AG09309 (cell line): ENCODE measurements at places on chromosomes 6 and 20.

DNA sequence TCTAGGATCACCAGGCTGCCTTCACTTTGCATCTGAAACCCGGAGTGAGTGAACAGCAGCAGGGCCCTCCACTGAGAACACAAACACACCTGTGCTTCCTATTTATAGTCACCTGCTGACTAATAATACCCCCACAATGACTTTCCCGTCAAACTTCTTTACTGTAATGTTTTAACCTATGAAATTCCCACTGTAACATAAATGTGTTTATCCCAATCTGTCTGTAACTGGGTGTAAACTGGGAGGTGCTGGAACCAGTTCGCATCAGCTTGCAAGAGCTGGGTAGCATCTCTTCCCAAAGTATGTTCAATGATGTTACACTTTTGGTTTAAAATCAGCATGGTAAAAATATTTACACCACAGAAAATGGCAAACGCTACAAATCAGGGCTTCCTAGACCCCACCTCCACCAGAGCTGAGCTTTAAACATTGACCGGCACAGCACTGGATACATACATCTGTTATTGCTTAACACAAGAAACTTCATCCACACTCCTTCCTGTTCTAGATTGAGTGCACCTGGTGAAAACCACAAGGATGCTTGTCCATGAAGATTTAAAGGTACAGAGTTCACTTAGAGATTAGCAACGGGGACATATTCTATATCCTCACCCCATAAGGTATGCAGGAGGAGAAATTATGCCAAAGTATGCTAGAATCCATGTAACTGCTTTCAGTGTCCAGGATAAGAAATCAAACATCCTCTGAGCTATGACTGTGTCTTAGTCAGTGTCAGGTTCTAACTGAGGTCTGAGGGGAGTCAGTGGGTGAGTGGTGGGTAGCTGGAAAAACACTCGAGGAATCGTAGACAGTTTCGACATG is 79.0 kb downstream of the ALDH8A1 start:
- DNase-seq: no peak

DNA sequence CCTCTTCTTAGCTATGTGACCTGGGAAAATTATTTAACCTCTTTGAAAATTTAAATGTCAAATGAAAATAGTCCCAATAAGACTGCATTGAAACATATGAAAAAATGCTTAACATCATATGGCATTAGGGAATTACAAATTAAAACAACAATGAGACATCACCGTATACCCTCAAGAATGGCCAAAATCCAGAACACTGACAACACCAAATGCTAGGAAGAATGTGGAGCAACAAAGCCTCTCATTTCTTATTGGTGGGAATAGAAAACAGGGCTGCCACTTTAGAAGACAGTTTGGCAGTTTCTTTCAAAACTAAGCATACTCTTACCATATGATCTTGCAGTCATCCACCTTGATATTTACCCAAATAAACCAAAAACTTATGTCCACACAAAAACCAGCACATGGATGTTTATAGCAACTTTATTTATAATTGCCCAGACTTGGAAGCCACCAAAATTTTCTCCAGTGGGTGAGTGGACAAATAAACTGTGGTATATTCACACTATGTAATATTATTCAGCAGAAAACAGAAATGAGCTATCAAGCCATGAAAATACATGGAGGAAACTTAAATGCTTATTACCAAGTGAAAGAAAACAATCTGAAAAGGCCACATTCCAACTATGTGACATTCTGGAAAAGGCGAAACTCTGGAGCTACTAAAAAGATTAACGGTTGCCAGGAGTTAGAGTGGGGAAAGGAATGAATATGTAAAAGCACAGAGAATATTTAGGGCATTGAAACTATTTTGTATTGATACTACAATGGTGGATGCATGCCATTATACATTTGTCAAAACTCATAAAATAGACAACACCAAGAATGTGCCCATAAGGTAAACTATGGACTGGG is 459.9 kb downstream of the GRIK2 start:
- no peak for DNase-seq

GRCh38 chr20:62653951-62654685 is 11.8 kb downstream of the SLCO4A1 start:
- no peak for DNase-seq

GRCh38 chr6:157761331-157761921 is 61.6 kb upstream of the SNX9 start:
- DNase-seq: no peak

- DNase-seq: no peak
Observed at GRCh38 chr20:39909447-39909846, 779.6 kb downstream of the MAFB start.

- DNase-seq: no peak
Observed at GRCh38 chr6:170459451-170459850, 93.7 kb downstream of the PSMB1 start.

DNA sequence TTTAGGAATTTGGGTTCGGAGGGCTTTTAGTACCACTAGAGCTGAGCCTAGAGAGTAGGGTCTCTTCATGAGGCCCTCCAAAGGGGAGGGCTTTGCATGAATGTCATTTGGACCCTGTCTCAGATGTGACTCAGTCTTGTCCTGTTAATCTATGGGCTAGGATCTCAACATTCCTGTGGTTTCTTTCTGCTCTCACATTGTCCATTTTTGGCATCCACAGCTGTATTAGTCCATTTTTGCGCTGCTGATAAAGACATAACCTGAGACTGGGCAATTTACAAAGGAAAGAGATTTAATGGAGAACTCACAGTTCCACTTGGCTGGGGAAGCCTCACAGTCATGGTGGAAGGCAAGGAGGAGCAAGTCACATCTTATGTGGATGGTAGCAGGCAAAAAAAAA is 61.0 kb downstream of the CRYBG1 start:
- DNase-seq: no peak

GRCh38 chr6:125839879-125840278 is 49.1 kb downstream of the NCOA7 start:
- no peak for DNase-seq

GRCh38 chr6:148118244-148118643 is 224.4 kb upstream of the SASH1 start:
- DNase-seq: no peak

GRCh38 chr20:25654487-25654886 is 30.7 kb upstream of the NANP start:
- DNase-seq: no peak

GRCh38 chr20:23074052-23074451 is 12.1 kb downstream of the CD93 start:
- no peak for DNase-seq

DNA sequence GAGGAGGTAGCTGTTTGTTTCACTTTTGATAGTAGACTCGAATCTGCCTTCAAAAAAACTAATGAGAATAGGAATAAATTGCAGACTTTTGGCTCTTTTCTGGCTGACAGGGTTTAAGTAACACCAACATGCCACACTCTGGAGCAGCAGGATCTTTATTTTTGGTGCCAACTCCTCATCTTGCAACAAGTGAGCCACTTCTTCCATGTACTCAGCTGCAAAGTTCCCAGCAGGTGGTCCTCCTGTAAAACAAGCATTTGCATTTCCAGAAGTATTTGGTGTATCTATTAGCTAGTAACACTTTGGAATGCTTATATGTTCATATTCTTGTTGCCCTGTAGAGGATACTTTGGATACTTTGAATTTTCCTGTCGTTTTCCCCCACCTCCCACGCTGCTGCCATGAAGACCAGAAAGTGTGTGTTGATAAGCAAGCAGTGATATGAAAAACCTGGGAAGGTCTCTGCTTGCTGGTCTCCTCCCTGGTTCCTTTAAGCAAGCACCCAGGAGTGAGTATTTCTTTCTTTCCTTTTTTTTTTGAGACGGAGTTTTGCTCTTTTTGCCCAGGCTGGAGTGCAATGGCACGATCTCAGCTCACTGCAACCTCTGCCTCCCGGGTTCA is 1.0 kb downstream of the ARMH2 start:
- DNase-seq: no peak

GRCh38 chr20:9509246-9509645 is 5.1 kb upstream of the LAMP5 start:
- no peak for DNase-seq

DNA sequence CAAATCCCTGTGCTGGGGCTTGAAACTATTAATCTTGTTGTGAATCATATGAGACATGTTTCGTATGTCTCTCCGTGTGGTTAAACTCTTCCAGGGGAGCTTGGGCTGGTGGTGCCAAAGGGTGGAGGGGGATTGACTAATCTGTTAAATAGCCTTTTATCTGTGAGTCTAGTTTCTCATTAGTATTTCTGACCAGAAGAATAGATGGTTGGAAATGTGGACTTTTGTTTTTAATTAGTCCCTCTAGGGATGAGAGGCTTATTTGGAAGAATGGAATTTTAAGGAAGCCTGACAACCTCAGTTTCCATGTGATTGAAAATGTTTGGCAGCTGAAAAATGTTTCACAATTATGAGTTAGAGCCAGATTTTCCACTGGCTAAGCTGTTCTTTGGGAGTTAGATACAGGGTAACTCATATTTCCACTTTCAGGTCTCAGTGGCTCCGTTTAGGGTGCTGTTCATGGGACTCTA is 117.3 kb downstream of the BCKDHB start:
- peak; percentile 95 for DNase-seq

DNA sequence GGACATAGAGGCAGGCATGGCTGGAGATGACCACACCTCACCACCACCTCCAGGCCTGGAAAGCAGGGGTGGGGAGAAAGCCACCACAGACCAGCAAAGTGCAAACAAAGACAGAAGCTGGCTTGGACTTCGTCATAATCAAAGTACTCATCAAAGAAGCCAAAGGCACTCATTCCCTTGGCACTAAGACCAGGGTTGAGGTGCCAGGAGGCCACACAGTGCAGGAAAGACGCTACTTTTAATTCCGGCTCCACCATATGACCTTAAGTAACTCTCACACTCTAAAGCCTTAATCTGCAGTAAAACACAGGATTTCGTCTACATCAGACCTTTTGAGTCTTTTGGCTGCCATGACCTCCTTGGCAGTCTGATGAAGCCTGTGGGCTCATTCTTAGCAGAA is 123.1 kb downstream of the HIVEP2 start:
- no peak for DNase-seq

DNA sequence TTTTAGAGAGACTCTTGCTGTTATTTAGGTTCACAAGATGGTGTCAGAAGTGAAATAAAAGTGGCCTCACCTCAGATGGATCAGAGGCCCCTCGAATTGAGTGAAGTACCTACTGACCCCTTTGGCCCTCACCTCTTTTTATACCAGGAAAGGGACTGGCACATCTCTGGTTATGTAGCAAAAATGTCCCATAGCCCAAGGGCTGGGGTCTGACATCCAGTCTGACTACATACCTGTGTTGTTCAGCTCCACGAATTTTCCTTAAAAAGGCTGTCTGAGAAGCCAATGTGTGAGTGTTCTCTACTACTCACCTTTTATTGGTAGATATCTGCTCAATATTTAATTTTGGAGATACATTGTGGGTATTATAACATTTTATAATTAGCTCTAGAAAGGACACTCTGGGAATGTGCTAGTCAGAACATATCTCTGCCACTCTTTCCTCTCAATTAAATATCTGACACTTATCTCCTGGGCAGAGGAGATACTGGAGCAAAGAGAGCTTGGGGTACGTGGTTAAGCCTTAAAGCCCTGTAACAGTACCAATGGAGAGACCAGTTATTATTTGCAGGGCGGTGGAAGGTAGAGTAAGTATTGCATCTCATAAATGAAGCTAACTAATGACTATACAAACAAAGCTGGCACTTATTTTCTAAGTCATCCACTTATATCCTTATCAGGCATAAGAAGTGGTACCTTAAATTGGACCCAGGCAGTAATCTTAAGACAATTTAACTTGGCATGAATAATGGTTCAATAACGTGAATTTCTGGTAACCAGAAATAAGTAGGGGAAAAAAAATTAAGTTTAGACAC is 20.0 kb upstream of the IL22RA2 start:
- no peak for DNase-seq

- DNase-seq: no peak
Observed at GRCh38 chr6:10559522-10560152, 38.5 kb downstream of the GCNT2 start.

- DNase-seq: no peak
Observed at GRCh38 chr20:5751856-5752255, 1.7 kb downstream of the SHLD1 start.

- no peak for DNase-seq
Observed at GRCh38 chr6:113539202-113539601, 317.9 kb upstream of the MARCKS start.

DNA sequence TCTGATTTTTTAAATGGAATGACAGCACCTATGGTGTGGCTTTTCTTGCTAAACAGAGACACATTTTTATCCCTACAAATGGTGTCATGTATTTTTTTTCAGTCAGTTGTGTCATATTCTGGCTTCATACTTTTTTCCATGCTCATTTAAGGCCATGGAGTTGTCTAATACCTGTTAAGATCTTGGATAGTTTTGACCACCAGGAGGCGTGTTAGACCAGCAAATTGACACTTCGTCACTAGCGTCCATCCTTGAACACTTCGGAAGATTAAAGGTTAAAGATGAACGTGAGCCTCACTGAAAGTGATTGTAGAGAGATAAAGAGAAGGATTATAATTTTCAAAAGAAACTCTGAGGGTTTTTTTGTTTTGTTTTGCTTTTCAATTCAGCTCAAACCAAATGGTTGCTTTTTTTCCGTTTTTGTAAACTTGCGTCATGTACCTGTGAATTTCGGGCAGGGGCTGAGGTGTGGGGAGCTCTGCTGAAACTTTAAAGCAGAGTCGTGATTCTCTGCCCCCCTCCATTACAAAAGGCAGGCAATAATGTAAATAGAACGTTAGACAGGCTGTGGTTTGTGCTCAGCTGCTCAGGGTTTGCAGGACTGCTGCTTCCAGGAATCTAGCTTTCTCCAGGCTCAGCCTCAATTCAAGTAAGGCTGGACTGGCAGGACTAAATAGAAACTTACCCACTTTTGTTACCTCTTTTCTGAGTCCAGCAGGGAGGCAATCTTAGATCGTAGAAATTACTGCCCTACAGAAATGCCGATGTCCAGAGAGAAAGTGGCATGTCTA is 245.1 kb downstream of the FOXA2 start:
- peak; percentile 31 for DNase-seq

DNA sequence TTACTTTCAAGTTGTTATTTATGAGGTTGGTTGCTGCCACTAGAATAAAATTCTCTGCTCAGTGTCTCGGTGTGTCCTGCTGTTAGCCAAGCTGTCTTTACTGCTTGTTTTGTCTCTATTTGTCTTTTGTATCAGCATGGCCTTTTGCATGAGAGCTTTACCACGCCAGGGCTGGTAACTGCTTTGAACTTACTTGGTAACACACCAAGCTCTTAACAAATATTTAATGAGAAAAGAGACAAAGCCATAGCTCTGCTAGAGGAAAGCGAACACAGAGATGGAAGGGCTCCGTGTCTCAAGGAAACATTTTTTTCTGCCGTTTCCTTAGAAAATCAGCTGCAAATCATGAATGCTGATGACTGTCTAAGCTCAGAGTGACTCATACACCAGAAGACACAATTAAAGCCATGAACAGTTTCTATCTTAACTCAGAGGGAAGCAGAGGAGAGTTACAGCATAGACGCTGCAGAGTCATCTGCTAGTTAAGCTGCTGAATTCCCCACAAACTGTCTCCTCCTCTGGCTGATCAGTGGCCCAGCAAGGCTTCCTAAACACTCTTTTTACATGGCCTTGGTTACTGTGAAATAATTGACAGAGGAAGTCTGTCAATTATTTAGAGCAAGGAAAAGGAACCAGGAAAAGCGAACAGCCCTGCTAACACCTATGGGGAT is 44.8 kb downstream of the AGPAT4 start:
- peak; percentile 87 for DNase-seq

- DNase-seq: no peak
Observed at GRCh38 chr6:123742626-123743025, 61.0 kb upstream of the NKAIN2 start.
